ENCODE measurements at places on chromosomes 5 and 9.

DNA sequence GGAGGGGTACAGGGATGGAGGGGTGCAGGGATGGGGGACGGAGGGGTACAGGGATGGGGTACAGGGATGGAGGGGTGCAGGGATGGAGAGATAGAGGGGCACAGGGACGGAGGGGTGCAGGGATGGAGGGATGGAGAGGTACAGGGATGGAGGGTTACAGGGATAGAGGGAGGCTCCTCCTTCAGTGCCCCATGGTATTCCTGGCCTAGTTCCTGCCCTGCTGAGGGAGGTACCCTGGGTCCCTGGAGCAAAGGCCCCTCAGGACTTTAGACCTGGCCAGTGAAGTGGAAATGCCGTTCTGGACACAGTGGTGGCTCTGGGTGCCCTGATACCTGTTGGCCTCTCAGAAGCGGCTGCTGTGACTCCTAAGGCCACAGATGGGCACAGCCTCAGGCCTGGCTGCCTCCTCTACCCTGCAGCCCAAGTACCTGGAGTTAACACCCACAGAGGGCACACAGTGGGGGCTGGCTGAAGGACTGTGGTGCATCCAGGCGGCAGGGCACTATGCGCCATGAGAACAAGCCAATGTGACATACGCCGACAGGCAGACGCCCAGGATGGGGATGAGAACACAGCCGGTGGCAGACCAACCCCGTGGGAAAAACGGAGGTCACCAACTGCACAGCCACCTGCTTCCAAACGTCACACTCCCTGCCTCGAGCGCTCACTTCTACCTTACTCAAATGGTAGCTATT, 8.4 kb downstream of the PTGES2 start:
- DNase-seq: no peak

DNA sequence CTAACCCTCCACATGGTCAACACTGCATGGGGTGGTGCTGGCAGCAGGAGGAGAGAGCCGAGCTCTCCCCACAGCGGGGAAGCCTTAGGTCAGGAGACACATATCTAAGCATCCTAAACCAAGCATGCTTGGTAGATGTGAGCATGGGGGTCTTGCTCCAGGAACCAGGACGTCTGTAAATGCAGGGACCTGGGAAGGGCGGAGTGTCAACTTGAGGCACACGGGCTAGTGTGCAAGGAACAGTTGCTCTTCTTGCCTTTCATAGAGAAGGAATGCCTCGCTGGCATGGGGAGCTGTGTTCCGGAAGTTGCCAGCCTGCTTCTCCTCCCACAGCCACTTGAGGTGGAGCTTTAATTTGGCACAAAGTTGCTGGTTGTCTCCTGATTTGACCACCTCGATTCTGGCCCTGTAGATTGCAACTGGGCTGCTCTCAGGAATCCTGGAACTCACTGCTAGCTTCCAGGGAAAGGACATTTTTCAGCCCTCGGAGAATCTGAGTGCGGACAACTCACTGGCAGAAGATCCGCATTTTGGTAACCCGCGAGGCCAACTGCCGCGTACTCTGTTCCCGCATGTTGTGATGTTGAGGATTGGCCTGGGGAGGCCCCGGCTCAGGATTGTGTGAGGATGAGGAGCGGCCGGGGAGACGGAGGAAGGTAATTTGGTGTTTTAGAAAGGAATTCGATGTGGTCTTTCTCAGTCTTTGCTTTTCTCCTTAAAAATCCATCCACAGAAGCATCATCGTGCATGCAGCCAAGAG, 370.3 kb upstream of the IRX1 start:
- no peak for DNase-seq

- no peak for DNase-seq
Observed at GRCh38 chr5:172533399-172534228, 79.3 kb upstream of the SH3PXD2B start.

GRCh38 chr5:180580681-180581080, 10.6 kb downstream of the SCGB3A1 start:
- no peak for DNase-seq

GRCh38 chr9:110340306-110340705, 2.6 kb upstream of the TXNDC8 start:
- no peak for DNase-seq

DNA sequence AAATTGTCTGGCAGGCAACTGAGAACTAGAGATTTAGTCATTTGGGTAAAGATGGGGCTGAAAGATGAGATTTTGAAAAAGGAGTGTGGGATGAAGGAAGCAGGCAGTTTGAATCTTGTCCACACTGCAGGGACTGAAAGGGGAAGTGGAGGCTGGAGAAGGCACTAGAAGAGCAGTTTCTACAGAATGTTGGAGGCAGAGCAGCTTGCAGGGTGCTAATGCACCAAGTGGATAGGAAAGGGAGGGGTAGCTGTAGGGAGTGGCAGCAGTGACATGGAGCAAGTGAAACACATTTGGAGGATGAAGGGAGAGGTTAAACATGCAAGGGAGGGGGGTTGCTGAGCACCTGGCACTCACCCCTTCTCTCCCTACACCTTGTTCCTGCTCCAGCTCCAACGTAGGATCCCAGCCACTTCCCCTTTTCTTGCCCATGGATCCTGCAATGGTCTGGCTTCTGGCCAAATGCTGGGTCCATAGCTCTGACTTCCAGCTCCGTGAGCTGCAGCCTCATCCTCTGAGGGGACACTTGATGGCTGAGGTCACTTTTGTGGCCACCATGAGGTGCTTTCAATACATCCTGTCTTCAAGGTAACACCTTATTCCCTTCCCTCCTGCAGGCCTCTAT, 30.0 kb upstream of the FGD3 start:
- no peak for DNase-seq

DNA sequence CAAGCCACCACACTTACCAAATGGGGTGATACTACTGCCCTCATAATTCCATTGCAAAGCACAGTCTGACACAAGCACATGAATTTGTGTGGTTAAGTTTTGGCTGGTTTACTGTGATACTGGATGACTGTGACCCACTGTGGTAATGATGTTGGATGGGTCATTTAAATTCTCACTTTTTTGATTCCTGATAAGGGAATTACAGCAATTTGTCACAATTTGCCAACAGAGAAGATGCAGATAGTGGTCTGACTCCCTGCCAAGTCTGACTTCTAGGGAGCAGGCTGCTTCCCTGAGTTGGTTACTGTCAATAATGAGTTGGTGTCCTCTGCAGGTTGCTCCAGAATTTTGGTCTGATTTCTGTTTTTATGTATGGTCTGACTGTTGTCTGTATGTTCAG, 731.9 kb downstream of the MTRR start:
- no peak for DNase-seq

DNA sequence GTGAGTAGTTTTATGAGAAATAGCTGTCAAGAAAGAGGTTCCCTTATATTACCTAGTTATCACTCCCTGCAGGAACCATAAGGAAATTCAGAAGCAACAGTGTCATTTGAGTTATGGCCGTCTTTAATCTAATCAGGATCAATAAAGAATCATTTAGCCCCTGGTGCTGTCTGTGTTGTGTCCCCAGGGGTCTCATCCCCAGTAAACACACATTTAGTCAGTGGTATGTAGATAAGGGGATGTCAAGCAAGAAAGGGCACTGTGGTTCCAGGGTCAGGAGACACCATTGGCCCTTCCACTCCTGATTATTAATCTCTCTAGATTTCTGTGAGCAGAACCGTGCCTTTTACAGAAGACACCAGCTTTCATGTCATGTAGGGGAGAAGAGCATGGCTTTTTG, 158.0 kb upstream of the SEMA6A start:
- no peak for DNase-seq
